ENCODE measurements at places on chromosomes 5 and 9. TPM values are rescaled to one million over a fixed set of nuclear protein-coding genes. Genes with fewer than 3 reads are reported as not detected.
A peak's percentile ranks its signal among the peaks of the same experiment; 100 is the strongest.

- DNase-seq = peak; percentile 76
These were observed at the start of gene VCAN for GRCh38 chr5:83471405-83472212. Gene VCAN, plus strand, starts transcription at chr5:83471744. Its CDS starts 11,775 bp downstream, at chr5:83483519.

DNA sequence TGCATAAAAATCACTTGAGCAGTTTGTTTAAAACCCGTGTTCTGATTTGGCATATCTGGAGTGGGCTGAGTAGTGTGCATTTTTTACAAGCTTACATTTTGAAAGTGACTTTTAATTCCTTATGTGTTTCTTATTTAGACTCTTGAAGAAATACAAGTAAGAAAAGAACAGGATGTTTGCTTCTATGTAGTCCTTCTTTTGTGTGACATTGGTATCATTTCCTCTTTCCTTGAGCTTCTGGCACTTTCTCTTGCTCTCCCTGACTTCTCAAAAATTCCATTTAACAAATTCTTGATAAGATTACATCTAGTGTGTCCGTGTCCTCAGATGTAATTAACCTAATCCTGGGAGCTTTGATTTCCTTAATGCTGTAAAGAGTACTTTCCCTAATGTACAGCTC is 12.5 kb downstream of the GARNL3 start:
- DNase-seq = no peak

DNA sequence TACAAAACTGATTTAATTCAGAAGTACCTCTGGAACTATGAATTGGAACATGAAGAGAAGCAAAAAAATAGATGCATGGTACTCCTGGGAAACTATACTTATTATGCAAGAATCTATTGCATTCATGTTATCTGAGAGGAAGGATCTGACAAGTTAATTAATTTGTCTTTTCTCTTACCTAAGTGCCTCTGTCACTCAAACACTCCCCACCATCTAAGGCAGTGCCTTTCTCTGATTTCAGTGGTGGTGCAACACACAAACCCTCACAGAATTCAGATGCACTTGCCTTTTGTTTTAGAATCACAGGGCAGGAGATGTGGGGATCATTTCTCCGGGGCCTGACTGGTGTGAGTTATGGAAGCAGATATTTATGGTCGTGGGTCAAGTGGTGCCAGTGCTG is 52.5 kb upstream of the C9orf72 start:
- DNase-seq = no peak

KLF9 gene
- total RNA-seq = 5.5 TPM

ISL1 gene
- 0.20 TPM for total RNA-seq

SV2C gene
- total RNA-seq = not detected

GRCh38 chr5:3600106-3601060 is 4.8 kb downstream of the IRX1 start:
- no peak for DNase-seq

DNA sequence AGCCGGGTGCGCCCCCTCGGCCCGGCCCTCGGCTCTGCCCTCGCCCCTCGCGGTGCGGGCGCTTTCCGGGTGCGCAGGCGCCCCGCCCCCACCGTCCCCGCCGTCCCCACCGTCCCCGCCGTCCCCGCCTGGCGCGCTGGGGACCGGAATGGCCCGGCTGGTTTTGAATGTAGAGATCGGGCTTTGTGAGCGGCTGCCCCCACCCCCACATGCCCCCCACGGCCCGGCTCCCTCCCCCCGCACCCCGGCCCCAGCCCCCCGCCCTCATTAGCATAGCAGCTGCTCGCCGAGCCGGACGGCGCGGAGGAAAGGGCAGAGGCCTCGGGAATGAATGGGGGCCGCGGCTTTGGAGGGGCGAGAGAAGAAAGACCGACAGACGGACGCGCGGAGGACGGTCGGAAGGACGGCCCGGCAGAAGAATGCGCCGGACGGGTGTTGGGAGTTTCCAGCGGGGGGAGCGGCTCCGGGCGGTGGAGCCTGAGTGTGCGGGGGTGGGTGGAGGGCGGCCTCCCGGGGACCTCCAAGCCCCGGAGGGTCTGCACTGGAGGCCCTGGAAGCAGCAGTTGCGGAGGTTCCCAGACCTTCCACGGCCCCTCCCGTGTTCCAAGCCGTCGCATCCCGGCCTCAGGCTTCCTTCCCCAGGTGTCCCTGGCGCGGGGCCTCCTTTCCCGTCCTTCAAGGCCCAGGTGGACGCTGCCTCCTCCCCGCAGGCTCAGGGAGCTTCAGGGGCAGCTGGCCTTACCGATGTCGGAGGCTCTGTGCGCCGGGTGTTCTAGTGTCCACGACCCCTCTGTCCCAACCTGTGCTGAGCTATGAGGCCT is 6.0 kb downstream of the NRARP start:
- no peak for DNase-seq

RNF14 gene
- total RNA-seq = 167 TPM

GRCh38 chr5:81631124-81631523 is 119.8 kb downstream of the SSBP2 start:
- no peak for DNase-seq

CCNH gene
- total RNA-seq = 63.4 TPM

ANGPTL2 gene
- total RNA-seq = 7.1 TPM

PCDH1 gene
- 3.8 TPM for total RNA-seq

DNA sequence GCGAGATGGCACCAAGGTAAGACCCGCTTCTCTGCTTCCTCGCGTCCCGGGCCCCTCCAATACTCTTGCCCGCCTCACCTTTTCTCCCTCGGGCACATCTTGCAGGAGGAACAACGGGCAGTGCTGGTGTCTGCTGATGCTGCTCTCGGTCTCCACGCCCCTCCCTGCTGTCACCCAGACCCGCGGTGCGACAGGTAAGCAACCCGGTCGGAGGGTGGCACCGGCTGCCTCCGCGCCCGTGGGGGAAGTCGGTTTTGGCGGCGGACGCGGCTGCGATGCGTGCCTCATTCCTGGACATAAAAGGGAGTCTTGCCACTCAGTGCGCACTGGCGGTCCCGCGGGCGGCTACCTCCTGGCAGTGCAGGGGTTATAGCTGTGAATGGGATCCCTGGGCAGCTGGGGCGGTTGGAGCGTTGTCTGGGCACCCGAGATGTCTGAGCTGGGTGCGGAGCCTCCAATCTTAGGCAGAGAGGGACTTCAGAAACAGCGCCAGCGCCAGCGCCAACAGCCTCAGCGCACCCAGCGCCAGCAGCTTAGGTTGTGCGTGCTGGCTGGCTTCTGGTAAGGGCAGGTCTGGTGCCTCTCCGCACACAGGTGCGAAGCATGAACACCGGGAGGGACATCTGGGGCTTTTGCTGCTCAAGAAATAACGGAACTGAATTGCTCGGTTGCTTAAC is 488 bp downstream of the COL15A1 start:
- peak; percentile 30 for DNase-seq

- DNase-seq = no peak
These were observed 308.9 kb downstream of the SLIT3 start for GRCh38 chr5:168992016-168992415.

SLC6A7 gene
- total RNA-seq = not detected

- DNase-seq = no peak
These were observed 364.3 kb upstream of the CDH10 start for GRCh38 chr5:25009063-25009462.

- DNase-seq = no peak
These were observed 217.4 kb downstream of the FANCC start for GRCh38 chr9:95100071-95100627.

DNA sequence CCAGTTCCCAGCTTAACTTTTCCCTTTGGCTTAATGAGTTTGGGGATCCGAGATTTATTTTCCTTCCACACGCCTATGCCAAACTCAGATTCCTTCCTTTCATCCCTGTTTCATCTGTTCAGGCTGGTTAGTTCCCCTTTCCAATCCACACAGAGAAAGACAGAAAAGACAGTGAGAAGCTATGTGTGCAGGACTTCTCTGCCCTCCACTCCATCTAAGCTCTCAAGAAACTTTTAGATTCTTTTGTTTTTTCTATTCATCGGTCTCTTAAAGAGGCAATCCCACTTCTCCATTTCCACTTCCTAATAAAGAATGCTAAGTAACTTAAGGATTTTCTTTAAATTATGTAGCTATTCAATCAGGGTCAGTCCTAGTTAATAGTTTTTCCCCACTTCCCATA is 11.2 kb downstream of the ITGA1 start:
- DNase-seq = no peak

GRCh38 chr9:110106661-110107060 is 101.3 kb downstream of the C9orf152 start:
- DNase-seq = no peak

DNA sequence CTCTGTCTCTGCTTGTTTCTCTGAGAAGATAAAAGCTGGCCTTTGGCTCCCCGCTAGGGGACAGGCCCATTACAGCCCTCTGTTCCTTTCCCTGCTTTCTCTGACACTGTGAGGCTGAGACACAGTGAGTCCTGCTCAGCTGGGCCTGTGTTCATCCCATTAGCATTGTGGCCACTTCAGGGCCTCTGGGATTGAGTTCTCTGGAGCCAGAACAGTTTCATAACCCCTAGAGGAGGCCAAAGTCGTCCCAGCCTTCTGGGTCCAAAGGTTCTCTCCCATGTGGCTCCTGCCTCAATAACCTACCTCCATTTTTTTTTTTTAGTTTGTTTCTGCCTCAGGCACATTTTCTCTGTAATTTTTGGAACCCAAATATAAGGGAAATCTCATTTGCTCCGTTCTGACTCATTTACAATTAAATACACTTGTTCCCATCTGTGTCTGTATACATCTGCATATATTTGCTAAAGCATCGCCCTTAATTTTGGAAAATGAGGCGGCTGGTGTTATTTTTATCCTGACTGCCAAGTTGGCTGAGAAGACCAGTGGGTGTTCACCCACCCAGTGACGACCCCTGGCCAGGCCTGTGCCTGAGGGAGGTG is 27.3 kb upstream of the CTNNA1 start:
- peak; percentile 20 for DNase-seq

SLC34A1 gene
- not detected for total RNA-seq

FBXL7 gene
- total RNA-seq = 9.4 TPM

DNA sequence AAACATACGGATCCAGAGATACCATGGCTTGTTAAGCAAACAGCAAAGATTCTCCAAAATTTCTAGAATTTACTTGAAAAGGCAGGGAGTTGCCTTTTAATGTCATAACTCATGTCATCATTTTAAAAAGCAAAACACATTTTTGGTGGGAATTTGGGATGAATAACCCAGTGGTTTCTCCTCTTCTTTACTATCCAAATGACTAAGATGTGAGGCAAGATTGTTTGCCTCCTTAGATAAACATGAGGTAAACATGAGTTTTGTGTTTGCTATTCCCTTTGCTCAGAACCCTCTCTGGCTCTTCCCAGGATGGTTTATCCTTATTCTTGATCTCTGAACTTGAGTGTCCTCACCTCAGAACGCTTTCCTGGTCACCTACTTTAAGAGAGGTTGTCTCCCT is 267.0 kb downstream of the EBF1 start:
- DNase-seq = no peak

GRCh38 chr9:35603506-35603985 is 1.5 kb upstream of the TESK1 start:
- peak; percentile 79 for DNase-seq

DNA sequence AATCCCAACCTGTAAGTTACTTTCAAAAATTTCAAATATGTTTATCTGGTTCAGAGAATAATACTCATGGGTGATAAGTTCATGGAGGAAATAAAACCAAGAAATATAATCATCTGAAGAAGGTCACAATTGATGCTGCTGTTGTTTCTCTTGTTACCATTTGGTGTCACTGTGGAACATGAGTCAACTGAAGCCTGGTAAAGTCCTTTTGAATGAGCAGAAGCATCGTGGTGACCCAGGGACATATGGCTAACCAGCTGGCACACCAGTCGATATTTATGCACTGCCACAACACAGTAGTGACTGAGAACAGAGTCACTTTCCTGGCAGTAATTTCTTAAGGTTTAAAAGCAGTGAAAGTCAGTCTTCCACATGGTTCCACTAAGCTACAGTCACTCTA is 612.9 kb upstream of the TLE4 start:
- no peak for DNase-seq

DUSP1 gene
- 99.2 TPM for total RNA-seq

DNA sequence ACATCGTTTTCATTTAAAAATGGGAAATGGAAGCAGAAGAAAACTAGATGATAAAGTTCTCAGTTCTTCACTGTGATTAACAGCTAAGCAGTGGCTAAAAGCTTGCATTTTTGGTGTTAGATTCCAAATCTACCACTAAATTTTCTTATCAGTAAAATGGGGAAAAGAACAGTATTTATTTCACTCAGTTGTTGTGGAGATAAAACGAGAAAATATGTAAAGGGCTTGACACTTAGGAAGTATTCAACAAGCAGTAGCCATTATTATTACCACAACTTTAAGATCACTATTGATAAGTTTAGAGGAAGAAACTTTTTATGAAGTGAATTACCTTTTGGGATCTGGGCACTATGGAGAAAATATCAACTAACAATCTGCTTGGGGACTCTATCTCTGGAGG is 4.5 kb downstream of the STOM start:
- no peak for DNase-seq

Measured in MG63 (cell line).